ENCODE measurements at places on chromosomes 2 and 18. TPM values are rescaled to one million over a fixed set of nuclear protein-coding genes. Genes with fewer than 3 reads are reported as not detected.

DNA sequence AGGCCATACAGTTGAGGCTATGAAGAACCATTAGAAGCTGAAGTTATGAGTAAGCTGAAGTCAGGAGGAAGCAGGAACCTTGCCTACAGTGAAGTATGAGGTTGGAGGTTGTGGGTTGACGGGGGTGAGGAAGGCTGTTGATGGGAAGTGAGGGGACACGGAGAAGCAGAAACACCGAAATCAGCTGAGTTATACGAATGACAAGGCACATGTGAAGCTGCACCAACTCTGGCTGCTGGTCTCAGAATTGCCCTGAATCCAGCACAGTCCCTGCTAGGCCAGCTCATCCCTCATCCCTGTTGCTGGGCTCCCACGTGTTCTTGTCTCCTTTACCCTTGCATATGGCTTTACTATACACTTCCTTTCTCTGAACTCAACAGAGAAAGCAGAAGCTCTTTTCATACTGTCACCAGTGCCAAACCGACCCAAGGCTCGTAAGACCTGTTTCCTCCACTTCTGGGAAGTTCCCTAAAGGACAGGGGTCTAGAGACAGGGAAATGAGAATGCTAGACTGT, 9.2 kb upstream of the TMEM247 start:
- no peak for DNase-seq

DNA sequence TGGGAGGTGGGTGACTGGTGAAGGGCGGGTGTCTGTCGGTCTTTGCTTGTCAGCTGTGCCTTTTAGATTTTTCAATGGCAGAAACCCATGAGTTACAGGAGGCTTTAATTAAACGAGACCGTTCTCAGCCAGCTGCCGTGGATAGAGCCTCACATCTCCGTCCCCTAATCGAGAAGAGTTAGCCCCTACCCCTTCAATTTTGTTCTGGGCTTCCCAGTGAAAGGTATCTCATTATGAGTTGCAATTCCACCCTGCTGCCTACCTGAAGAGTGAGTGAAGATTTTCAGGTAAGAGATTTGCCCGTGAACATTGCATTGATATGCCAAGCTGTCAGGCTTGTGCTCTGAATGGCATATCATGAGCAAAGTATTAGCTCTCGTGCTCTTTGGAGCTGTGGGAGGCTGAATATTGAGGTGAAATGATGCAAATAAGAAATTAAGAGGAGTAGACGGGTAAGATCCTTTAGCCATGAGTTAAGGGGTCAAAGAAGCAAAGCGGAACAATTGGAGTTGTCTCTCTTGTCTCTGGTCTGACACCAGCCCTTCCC, 118.7 kb upstream of the MSTN start:
- no peak for DNase-seq

- no peak for DNase-seq
These were observed 56.0 kb downstream of the LRPPRC start for GRCh38 chr2:43939695-43940256.

DNA sequence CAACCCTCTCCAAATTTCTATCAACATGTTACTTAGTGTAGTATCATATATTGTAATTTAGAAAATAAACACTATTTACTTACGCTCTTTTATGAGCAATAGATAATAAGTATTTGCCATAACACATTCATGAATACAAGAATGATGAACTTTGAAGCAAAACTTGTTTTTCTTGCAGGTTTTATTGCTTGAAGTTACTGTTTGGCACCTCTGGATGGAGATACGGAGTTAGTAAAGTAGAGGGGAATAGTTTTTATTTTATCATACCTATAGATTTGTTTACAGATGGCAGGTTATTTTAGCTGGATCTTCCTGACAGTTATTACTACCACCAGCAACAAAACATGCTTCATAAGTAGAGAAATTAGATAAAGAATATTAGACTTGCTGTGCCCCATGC, 274.2 kb upstream of the LRRTM4 start:
- no peak for DNase-seq

Gene TUBA4A
- 164 TPM for total RNA-seq

Gene G6PC2
- total RNA-seq, result not detected

Gene MAP3K19
- total RNA-seq, result not detected

Gene UGP2
- total RNA-seq, result 327 TPM

DNA sequence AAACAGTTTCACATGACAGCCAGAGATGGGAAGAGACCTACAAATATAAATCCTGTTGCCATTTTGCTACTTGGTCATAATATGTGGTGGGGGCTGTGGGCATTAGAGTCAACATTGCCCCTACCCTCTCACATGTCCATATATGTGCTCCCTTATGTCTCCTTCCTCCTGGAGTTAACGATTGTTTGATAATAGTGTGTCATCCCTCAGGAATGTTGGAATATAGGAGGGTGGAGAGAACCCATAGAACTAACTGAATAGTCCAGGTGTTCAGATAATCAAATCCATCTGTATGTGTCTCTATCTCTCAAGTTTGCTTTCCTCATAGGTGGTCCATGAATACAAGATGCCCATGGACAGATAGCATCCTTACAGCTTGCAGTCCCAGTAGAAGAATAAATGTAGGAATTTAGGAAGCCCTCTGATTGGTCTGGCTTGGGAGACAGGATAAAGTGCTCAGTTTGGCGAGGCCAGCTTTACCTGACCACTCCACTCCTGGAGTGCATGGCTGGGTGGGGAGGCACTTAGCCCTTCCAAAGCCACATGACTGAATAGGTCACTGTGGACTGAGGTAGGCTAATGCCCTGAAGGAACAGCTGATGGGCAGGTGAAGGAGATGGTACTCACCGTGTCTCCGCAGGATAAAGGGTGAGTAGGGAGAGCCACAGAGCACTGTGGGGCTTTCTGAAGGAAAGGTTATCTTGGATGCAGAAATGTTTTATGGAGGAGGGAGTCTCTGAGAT, 166.9 kb downstream of the CDCA7 start:
- DNase-seq, result no peak

Gene NEURL3
- not detected for total RNA-seq

Gene PLCD4
- total RNA-seq, result 0.67 TPM

DNA sequence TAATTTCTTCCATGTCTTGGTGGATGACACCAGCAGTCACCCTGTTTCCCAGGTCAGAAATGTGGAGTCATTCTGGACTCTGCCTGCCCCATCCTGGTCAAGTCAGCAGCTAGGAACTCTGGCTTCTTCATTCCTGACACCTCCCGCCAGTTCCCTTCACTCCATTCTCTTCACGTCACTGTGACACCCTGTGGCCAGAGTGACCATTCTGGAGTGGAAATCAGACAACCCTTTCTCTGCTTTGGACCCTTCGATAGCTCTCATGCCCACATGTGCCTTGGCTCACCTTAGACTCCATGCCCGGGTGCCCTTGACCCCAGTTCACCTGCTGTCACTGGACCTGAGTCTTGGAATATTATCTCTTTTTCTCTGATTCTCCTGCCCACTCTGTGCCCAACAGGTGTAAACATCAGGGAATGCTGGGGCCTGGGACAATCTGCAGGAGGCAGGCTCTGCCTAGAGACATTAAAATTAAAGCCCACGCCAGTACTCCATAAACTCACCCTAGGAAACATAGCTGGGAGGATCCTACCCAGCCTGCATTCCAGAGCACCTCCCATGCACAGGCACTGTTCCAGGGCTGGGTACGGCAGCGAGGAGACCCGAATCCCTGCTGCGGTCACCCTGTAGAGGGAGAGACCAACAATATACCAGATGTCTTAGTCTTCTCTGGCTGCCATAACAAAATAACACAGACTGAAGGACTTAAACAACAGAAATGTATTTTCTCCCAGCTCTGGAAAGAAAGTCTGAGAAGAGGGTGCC, 41.1 kb upstream of the FAHD2A start:
- DNase-seq, result peak; percentile 33

- DNase-seq, result peak; percentile 75
These were observed 7.0 kb upstream of the HS6ST1 start for GRCh38 chr2:128325611-128326181.

DNA sequence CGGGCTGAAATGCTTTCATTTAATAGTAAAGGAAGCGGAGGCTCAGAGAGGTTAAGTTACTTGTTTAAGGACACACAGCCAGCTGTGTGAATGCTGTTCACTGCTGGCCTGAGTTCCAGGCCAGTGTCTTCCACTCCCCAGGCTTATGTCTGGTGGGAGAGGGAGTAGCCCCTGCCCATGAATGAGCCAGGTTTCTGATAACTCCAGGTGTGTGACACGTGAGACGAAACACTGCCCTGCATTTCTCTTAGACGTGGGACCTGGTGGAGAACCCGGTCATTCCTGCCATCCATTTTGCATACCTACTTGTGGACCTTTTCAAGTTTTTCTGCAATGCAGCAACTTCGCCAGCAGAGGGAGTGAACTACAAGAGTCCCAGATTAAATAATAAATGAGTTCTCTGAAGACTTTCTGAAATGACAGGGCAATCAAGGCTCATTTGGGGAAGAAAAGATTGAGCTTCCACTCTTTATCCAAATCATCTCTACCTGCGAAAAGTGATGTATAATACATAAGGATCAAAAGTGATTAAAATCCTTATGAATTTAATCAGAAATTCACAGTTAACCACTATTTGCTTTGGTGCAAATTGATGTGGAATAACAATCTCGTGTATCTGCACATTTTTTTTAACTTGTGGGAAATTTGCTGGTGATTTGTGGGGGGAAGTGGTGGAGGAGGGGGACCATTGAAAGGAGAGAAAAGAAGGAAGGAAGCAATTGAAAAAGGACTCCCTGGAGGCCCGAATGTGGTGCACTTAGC, 79.4 kb upstream of the ASB18 start:
- DNase-seq, result no peak

Gene ACMSD
- total RNA-seq, result not detected
